ENCODE measurements at places on chromosomes 2 and 18. TPM values are rescaled to one million over a fixed set of nuclear protein-coding genes. Genes with fewer than 3 reads are reported as not detected.

PLA2R1 gene
- not detected for total RNA-seq

ITPRIPL1 gene
- 52.1 TPM for total RNA-seq

KRTCAP3 gene
- 3.5 TPM for total RNA-seq

AMER3 gene
- not detected for total RNA-seq

DLGAP1 gene
- 0.36 TPM for total RNA-seq

PTPRN gene
- total RNA-seq = not detected

ALLC gene
- total RNA-seq = not detected

RGPD3 gene
- 0.16 TPM for total RNA-seq

COL3A1 gene
- 0.13 TPM for total RNA-seq

DNA sequence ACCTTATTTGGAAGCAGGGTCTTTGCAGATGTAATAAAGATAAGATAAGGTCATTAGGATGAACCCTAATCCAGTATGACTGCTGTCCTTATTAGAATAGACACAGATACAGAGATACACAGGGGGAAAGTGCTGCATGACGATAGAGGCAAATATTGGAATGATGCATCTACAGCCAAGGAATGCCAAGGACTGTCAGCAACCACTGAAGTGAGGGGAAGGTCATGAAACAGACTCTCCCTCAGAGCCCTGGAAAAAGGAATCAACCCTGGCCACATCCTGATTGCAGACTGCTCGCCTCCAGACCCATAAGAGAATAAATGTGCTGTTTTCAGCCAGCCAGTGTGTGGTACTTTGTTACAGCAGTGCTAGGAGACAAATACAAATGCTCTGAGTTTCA, 14.8 kb downstream of the TMEM237 start:
- peaks cover 17% of the 10 kb centered on the region for H3K36me3 ChIP-seq
- H3K27ac ChIP-seq = no peak overlapping the region
- no peaks in the 10 kb centered on the region for H3K4me1 ChIP-seq
- H3K4me3 ChIP-seq = no peak overlapping the region
- no peak for DNase-seq
- H3K27me3 ChIP-seq = no peaks in the 10 kb centered on the region

GRCh38 chr2:138321458-138321857, 180.1 kb upstream of the SPOPL start:
- DNase-seq = no peak
- H3K27me3 ChIP-seq = no peaks in the 10 kb centered on the region
- H3K4me1 ChIP-seq = no peaks in the 10 kb centered on the region
- no peak overlapping the region for H3K4me3 ChIP-seq

- H3K27me3 ChIP-seq = no peaks in the 10 kb centered on the region
- no peak overlapping the region for H3K27ac ChIP-seq
- H3K4me1 ChIP-seq = peaks cover 6% of the 10 kb centered on the region
- H3K4me3 ChIP-seq = no peak overlapping the region
- H3K36me3 ChIP-seq = peaks cover 63% of the 10 kb centered on the region
These were observed 154.2 kb upstream of the PGAP1 start for GRCh38 chr2:197080578-197081216.

- H3K4me1 ChIP-seq = peaks cover 7% of the 10 kb centered on the region
- no peaks in the 10 kb centered on the region for H3K36me3 ChIP-seq
- DNase-seq = no peak
These were observed 485.4 kb downstream of the TNS1 start for GRCh38 chr2:217517402-217517801.

DNA sequence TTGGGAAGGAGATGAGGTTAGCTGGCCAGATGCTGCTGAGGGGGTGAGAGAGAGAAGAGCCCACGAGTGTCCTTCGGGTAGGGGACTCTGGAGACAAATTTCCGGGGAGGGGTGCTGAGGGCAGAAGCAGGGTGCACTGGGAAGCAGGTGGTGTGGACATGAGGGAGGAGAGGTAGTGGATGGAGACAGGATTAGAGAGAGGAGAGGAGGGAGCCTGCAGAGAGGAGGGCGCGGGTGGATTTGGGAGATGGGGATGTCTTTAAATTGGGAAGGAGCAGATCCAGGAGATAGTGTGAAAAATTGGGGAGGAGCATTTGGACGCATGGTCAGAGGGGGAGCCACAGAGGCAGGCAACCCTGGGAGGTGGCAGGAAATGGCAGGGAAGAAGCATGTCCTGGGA, 154.7 kb downstream of the DYSF start:
- peaks cover 20% of the 10 kb centered on the region for H3K4me1 ChIP-seq
- H3K27me3 ChIP-seq = no peaks in the 10 kb centered on the region
- no peak for DNase-seq
- H3K36me3 ChIP-seq = no peaks in the 10 kb centered on the region

DNA sequence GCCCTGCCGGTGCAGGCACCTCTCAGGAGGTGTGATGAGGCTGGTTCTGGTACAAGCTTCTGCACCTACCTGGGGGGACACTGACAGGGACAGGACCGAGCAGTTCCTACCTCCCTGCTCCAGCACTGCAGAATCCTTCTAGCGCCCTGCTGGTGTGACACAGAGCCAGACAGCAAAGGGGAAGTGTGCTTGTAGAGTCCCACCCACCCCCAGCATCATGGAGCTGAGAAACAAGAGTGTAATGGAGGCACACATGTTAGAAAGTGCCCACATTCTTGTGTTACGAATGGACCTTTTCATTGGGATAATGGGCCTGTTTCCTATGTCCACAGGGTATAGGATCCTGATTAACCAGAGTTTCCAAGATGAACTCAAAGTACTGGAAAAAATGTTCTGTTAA, 38.3 kb downstream of the OXER1 start:
- H3K36me3 ChIP-seq = peaks cover 4% of the 10 kb centered on the region
- H3K4me1 ChIP-seq = peaks cover 13% of the 10 kb centered on the region
- no peak overlapping the region for H3K4me3 ChIP-seq
- no peaks in the 10 kb centered on the region for H3K27me3 ChIP-seq
- no peak for DNase-seq

- no peak overlapping the region for H3K27ac ChIP-seq
- no peak overlapping the region for H3K4me3 ChIP-seq
- H3K27me3 ChIP-seq = no peaks in the 10 kb centered on the region
These were observed 8.8 kb upstream of the GULP1 start for GRCh38 chr2:188282907-188283306.

- peaks cover 31% of the 10 kb centered on the region for H3K4me1 ChIP-seq
- peaks cover 17% of the 10 kb centered on the region for H3K36me3 ChIP-seq
- H3K4me3 ChIP-seq = no peak overlapping the region
- H3K27me3 ChIP-seq = peaks cover under 1% of the 10 kb centered on the region
- H3K27ac ChIP-seq = no peak overlapping the region
- DNase-seq = no peak
These were observed 108.4 kb downstream of the ZEB2 start for GRCh38 chr2:144411473-144411872.

DNA sequence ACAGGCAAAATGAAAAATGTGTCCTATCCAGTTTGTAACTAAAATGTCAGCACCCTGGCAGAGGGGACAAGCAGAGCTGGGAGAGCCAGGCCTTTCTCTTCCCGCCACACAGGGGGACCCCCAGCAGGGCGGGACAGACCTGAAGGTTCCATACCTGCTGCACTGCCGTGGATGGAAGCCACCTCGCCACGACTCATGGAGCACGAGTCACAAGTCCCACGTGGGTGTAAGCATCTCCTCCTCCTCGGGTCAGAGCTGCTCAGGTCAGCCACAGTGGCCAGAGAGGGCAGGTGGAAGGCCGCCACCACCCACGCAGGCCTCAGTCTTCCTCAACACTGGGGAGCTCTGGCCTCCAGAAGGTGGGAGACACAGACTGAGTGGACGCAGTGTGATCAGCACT, 21.0 kb downstream of the C1QL2 start:
- no peaks in the 10 kb centered on the region for H3K36me3 ChIP-seq
- no peak overlapping the region for H3K4me3 ChIP-seq
- no peak for DNase-seq
- peaks cover 1% of the 10 kb centered on the region for H3K27me3 ChIP-seq
- no peaks in the 10 kb centered on the region for H3K4me1 ChIP-seq
- no peak overlapping the region for H3K27ac ChIP-seq

- DNase-seq = no peak
- no peak overlapping the region for H3K27ac ChIP-seq
- H3K36me3 ChIP-seq = no peaks in the 10 kb centered on the region
- H3K27me3 ChIP-seq = peaks cover 7% of the 10 kb centered on the region
These were observed 74.4 kb upstream of the COPS8 start for GRCh38 chr2:237011206-237011795.

GRCh38 chr18:58013241-58014211, 30.5 kb upstream of the NEDD4L start:
- H3K36me3 ChIP-seq = no peaks in the 10 kb centered on the region
- no peak for DNase-seq
- no peak overlapping the region for H3K4me3 ChIP-seq
- peaks cover 6% of the 10 kb centered on the region for H3K27me3 ChIP-seq
- no peak overlapping the region for H3K27ac ChIP-seq
- no peaks in the 10 kb centered on the region for H3K4me1 ChIP-seq

DNA sequence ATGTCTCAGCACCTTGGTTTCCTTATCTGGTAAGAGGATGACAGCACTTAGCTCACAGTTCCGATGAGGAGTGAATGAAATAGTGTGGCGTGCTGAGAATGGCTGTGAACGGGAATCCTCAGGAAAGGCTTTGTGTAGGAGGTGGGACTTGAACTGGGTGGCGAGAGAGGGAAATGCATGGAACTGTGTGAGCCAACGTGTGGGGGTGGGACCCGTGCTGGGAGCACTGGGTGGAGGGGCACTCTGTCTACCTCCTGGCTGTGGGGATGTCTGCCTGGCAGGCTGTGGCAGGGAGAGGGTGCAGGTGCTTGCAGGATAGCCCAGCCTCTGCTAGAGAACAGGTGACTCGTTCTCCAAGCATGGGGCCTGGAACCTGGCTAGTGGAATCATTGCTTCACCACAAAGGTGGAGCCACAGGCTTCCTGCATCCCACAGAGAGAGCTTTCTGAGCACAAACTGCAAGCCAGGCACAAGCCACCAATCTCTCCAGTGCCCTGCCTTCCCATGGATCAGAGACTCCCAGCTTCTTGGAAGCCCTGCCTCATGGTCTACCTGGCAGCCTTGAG, 145.2 kb downstream of the CELF4 start:
- no peak overlapping the region for H3K27ac ChIP-seq
- DNase-seq = no peak
- no peaks in the 10 kb centered on the region for H3K4me1 ChIP-seq
- no peaks in the 10 kb centered on the region for H3K27me3 ChIP-seq
- H3K4me3 ChIP-seq = no peak overlapping the region

DNA sequence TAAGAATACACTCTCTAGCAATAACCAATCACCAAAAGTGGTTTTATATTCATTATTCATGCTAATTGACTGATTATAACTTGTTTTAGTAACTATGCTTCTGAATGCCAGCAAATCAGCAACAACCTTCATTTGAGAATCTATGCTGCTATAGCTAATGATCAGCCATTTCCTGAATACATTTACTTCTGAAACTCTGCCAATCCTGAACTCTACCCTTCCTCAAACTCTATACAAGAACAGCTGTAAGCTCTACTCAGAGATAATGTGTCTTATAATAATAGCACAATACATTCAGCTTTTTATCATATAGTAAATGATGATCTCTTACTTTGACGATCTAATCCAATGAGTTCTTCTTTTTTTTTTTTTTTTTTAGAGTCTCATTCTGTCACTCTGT, 85.7 kb upstream of the EPAS1 start:
- DNase-seq = no peak
- peaks cover 30% of the 10 kb centered on the region for H3K27me3 ChIP-seq
- H3K36me3 ChIP-seq = peaks cover 1% of the 10 kb centered on the region
- no peak overlapping the region for H3K4me3 ChIP-seq

GRCh38 chr2:200525066-200525465, 941 bp upstream of the SGO2 start:
- H3K27me3 ChIP-seq = no peaks in the 10 kb centered on the region
- H3K36me3 ChIP-seq = no peaks in the 10 kb centered on the region
- no peak for DNase-seq
- H3K4me1 ChIP-seq = peaks cover 32% of the 10 kb centered on the region
- peak overlapping the region; percentile 94 for H3K4me3 ChIP-seq
- no peak overlapping the region for H3K27ac ChIP-seq

- no peak overlapping the region for H3K27ac ChIP-seq
- no peak for DNase-seq
- H3K27me3 ChIP-seq = no peaks in the 10 kb centered on the region
- no peaks in the 10 kb centered on the region for H3K36me3 ChIP-seq
These were observed 351.8 kb upstream of the TMEFF2 start for GRCh38 chr2:192546565-192546964.

- H3K4me3 ChIP-seq = peak overlapping the region; percentile 72
- H3K27ac ChIP-seq = peak overlapping the region; percentile 23
- DNase-seq = no peak
- H3K36me3 ChIP-seq = no peaks in the 10 kb centered on the region
These were observed 17.4 kb downstream of the FBLN7 start for GRCh38 chr2:112155331-112156151.

- no peak overlapping the region for H3K4me3 ChIP-seq
- H3K27me3 ChIP-seq = no peaks in the 10 kb centered on the region
- no peaks in the 10 kb centered on the region for H3K36me3 ChIP-seq
These were observed 64.6 kb upstream of the TFPI start for GRCh38 chr2:187618813-187619212.

GRCh38 chr18:13746633-13747032, 20.2 kb downstream of the RNMT start:
- peaks cover 70% of the 10 kb centered on the region for H3K36me3 ChIP-seq
- H3K27ac ChIP-seq = no peak overlapping the region

- no peak overlapping the region for H3K27ac ChIP-seq
- peaks cover 8% of the 10 kb centered on the region for H3K36me3 ChIP-seq
- no peaks in the 10 kb centered on the region for H3K27me3 ChIP-seq
- peaks cover 17% of the 10 kb centered on the region for H3K4me1 ChIP-seq
These were observed 146.5 kb downstream of the CABLES1 start for GRCh38 chr18:23281626-23282436.

GRCh38 chr2:29766191-29766590, 155.2 kb downstream of the ALK start:
- no peaks in the 10 kb centered on the region for H3K4me1 ChIP-seq
- DNase-seq = no peak
- no peak overlapping the region for H3K4me3 ChIP-seq

- peak overlapping the region; percentile 89 for H3K4me3 ChIP-seq
- peaks cover 34% of the 10 kb centered on the region for H3K4me1 ChIP-seq
- peaks cover 53% of the 10 kb centered on the region for H3K36me3 ChIP-seq
- DNase-seq = peak; percentile 64
These were observed 2.4 kb downstream of the PNKD start for GRCh38 chr2:218272531-218273212.

- no peak overlapping the region for H3K27ac ChIP-seq
- no peak for DNase-seq
- H3K4me3 ChIP-seq = no peak overlapping the region
- H3K4me1 ChIP-seq = peaks cover 11% of the 10 kb centered on the region
- no peaks in the 10 kb centered on the region for H3K27me3 ChIP-seq
- peaks cover 13% of the 10 kb centered on the region for H3K36me3 ChIP-seq
These were observed 754.2 kb upstream of the ID2 start for GRCh38 chr2:7927691-7928090.

DNA sequence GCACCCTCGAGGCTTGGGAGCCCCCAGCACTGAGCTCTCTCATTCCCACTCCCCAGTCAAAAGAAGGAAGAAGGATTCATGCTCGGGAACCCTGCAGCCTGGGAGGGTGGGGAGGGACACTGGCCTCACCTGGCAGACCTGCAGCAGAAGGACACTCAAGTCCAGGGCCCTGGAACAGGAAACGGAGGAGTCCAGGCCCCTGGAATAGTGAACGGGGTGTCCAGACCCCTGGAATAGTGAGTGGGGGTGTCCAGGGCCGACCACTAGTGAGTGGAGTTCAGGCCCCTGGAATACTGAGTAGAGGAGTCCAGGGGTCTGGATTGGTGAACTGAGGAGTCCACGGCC, 292.5 kb downstream of the NDUFA10 start:
- H3K4me1 ChIP-seq = no peaks in the 10 kb centered on the region
- H3K27ac ChIP-seq = no peak overlapping the region
- H3K27me3 ChIP-seq = no peaks in the 10 kb centered on the region
- H3K36me3 ChIP-seq = no peaks in the 10 kb centered on the region
- no peak overlapping the region for H3K4me3 ChIP-seq

Measured in activated T-helper 1 cell treated with anti-CD3 and anti-CD28 coated beads, Interleukin-12 subunit alpha, Interleukin-12 subunit beta, Interleukin-2, Interleukin-4 antibody, amounts not matched to agents 30 ng/mL and 10 ng/mL and 1 ng/mL, durations not matched to agents 14 hours and 24 hours and 36 hours (primary cell).